ENCODE measurements at places on chromosomes 6 and 20. TPM values are rescaled to one million over a fixed set of nuclear protein-coding genes. Genes with fewer than 3 reads are reported as not detected.

The FKBP5 gene
- 40.4 TPM for total RNA-seq

The CTCFL gene
- total RNA-seq = 0.14 TPM

The HLA-DPA1 gene
- 1.8 TPM for total RNA-seq

The ORC3 gene
- 37.3 TPM for total RNA-seq

The RAET1G gene
- total RNA-seq = not detected

DNA sequence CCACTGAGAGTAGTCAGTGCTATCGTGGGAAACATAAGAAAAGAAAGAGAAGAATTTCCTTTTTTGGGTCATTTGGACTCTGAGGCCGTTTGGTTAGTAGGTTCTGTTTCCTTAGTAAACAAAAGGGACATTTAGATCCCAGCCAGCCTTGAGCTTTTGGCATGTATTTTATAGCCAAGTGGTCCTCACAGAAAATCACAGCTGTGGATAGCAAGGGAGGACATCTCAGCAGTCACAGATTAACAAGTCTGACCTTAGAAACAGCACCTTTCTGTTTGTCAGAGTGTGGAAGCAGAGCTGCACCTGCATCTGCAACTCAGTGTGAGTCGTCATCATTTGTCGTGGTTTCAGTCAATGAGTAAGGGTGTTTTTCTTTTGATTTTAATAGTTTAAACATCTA lies 40.5 kb downstream of the FAM120B start:
- H3K4me3 ChIP-seq = no peak overlapping the region
- H3K36me3 ChIP-seq = peaks cover 60% of the 10 kb centered on the region
- H3K4me1 ChIP-seq = peaks cover 18% of the 10 kb centered on the region
- DNase-seq = no peak
- no peak overlapping the region for H3K27ac ChIP-seq
- H3K27me3 ChIP-seq = no peaks in the 10 kb centered on the region

DNA sequence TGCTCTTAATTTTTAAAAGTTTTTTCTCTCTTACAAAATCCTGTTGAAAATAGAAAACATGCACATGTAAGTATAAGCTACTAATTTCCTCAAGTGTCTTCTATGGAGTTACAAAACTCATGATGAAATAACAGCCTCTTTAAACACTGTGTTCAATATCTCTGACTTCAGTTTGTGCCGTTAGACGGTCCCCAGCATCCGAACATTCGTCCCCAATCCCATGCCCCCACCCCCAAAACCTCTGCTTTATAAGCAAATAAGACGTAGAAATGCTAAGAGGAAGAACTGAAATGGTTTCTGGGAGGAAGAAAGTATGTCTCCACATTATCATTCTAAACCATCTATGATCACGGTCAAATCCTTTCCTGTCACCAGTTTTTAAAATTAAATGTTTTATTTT lies 31.7 kb upstream of the MYB start:
- DNase-seq = no peak
- H3K36me3 ChIP-seq = peaks cover 2% of the 10 kb centered on the region
- no peak overlapping the region for H3K27ac ChIP-seq
- peaks cover 3% of the 10 kb centered on the region for H3K27me3 ChIP-seq

- no peaks in the 10 kb centered on the region for H3K27me3 ChIP-seq
- H3K4me3 ChIP-seq = no peak overlapping the region
- DNase-seq = no peak
- peaks cover 14% of the 10 kb centered on the region for H3K4me1 ChIP-seq
- H3K36me3 ChIP-seq = no peaks in the 10 kb centered on the region
These were observed 148.3 kb upstream of the IMPG1 start for GRCh38 chr6:76220805-76221204.

DNA sequence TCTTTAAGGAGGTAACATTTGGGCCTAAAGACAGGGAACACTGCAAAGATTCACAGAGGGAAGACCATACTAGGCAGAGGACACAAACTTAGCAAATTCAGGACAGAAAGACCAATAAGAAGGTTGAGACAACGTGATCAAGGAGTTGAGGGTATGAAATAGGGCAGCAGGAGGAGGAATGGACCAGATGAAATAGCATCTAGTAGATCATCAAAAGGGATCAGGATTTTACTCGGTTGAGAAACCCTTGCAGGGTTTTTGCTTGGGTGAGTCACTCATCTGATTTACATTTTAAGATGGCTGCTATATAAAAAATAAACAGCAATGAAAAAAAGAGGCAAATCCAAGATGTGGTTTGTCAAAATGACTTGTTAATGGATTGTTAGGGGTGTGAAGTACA lies 4.7 kb downstream of the BCLAF1 start:
- peak overlapping the region; percentile 69 for H3K4me3 ChIP-seq
- peaks cover 62% of the 10 kb centered on the region for H3K4me1 ChIP-seq
- peaks cover 4% of the 10 kb centered on the region for H3K27me3 ChIP-seq
- H3K27ac ChIP-seq = no peak overlapping the region
- peaks cover 6% of the 10 kb centered on the region for H3K36me3 ChIP-seq

GRCh38 chr6:37537548-37537947 lies 37.9 kb upstream of the CCDC167 start:
- H3K27me3 ChIP-seq = peaks cover 74% of the 10 kb centered on the region
- no peak overlapping the region for H3K27ac ChIP-seq
- H3K4me3 ChIP-seq = no peak overlapping the region
- H3K36me3 ChIP-seq = no peaks in the 10 kb centered on the region
- no peak for DNase-seq

GRCh38 chr6:129603741-129604140 lies 106.2 kb downstream of the ARHGAP18 start:
- no peak overlapping the region for H3K4me3 ChIP-seq
- H3K36me3 ChIP-seq = no peaks in the 10 kb centered on the region
- peaks cover 2% of the 10 kb centered on the region for H3K4me1 ChIP-seq
- H3K27me3 ChIP-seq = no peaks in the 10 kb centered on the region

GRCh38 chr6:11330413-11330760 lies 97.9 kb upstream of the NEDD9 start:
- H3K27me3 ChIP-seq = no peaks in the 10 kb centered on the region
- peaks cover 6% of the 10 kb centered on the region for H3K4me1 ChIP-seq
- no peak for DNase-seq
- no peaks in the 10 kb centered on the region for H3K36me3 ChIP-seq
- no peak overlapping the region for H3K27ac ChIP-seq
- no peak overlapping the region for H3K4me3 ChIP-seq

DNA sequence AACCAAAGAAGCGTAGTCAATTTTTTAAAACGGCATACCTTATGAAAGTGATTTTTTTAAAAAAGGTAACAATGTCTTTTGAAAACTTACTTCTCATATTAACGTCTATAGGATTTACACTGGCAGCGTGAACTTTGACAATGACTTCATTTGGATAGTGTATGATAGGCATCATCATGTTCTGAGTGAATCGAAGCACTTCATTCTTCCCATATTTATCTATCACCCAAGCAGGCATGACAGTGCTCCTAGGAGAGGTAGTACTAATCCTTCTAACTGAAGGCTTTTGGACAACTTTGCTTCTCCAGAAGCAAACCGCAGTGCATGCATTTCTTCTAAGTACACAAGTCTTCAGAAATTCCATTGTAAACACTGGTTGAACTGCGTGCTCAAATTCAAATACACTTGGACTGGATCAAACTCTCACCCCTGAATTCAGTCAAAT lies 618 bp downstream of the RTN4IP1 start:
- H3K27ac ChIP-seq = peak overlapping the region; percentile 95
- H3K4me1 ChIP-seq = peaks cover 23% of the 10 kb centered on the region
- no peak for DNase-seq
- no peaks in the 10 kb centered on the region for H3K36me3 ChIP-seq
- no peaks in the 10 kb centered on the region for H3K27me3 ChIP-seq
- H3K4me3 ChIP-seq = peak overlapping the region; percentile 97

DNA sequence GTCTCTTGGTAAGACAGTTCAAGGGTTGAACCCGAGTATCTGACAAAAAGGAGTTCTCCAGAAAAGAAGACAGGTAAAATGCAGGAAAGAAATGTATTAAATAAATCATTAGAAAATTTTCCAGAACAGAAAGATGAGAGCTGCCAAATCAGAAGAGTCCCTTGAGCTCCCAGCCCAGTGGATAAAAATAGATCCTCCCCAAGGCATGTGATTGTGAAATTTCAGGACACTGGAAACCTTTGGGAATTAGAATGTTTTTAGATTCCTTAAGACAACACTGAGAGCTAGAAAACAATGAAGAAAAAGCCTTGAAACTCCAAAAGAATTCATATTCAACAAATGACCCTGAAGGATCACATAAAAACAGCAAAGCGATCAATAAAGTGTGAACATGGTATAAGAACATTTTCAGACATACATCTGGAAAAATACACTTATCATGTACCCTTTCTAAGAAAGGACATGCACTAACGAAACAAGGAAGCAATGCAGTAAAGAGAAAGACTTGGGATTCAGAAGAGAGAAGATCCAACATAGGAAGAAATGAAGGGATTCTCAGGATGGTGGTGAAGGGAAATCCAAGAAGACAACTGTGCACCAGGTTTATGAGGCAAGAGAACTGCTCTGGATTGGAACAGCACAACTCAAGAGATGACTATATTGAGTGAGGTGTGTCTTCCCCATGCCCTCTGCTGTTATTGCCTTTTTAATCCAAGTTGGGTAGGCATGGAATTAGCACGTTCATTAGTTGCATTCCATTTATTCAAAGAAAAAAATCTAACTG lies 390.4 kb downstream of the SYNE1 start:
- H3K4me1 ChIP-seq = peaks cover 7% of the 10 kb centered on the region
- no peak for DNase-seq
- no peak overlapping the region for H3K4me3 ChIP-seq

GRCh38 chr6:150204705-150205472 lies 62.0 kb downstream of the PPP1R14C start:
- H3K4me1 ChIP-seq = peaks cover 22% of the 10 kb centered on the region
- no peak overlapping the region for H3K27ac ChIP-seq

GRCh38 chr20:41057999-41058673 lies 29.5 kb downstream of the TOP1 start:
- H3K36me3 ChIP-seq = peaks cover 22% of the 10 kb centered on the region
- no peaks in the 10 kb centered on the region for H3K27me3 ChIP-seq
- H3K4me3 ChIP-seq = no peak overlapping the region
- DNase-seq = no peak
- no peak overlapping the region for H3K27ac ChIP-seq

GRCh38 chr6:130113201-130113710 lies 94.9 kb downstream of the L3MBTL3 start:
- H3K4me3 ChIP-seq = no peak overlapping the region
- peaks cover 31% of the 10 kb centered on the region for H3K36me3 ChIP-seq
- peaks cover 3% of the 10 kb centered on the region for H3K4me1 ChIP-seq
- no peak for DNase-seq
- no peaks in the 10 kb centered on the region for H3K27me3 ChIP-seq

- H3K4me3 ChIP-seq = no peak overlapping the region
- no peak overlapping the region for H3K27ac ChIP-seq
- DNase-seq = no peak
- H3K4me1 ChIP-seq = no peaks in the 10 kb centered on the region
These were observed 196.5 kb downstream of the SLC24A3 start for GRCh38 chr20:19408971-19409370.

GRCh38 chr6:7878401-7878964 lies 32.1 kb downstream of the TXNDC5 start:
- no peak for DNase-seq
- H3K27me3 ChIP-seq = no peaks in the 10 kb centered on the region
- H3K4me1 ChIP-seq = no peaks in the 10 kb centered on the region
- H3K27ac ChIP-seq = peak overlapping the region; percentile 66

DNA sequence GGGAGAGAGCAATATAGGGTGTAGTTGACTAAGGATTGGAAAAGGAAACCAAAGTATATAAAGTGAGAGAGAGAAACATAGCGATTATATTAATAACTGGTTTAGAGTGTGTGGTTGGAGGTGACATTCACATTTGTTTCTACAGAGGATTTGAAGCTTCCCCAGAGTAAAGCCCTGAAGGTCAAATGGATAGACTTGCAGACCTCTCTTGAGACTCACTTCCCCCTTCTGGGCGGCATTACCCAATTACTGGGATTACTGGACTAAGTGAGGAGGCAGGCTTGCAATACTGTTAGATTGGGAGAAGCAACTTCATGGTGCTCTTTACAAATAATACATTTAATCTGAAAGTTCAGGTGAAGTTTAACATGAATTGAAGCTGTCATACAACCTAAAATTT lies 10.7 kb downstream of the FIG4 start:
- no peak overlapping the region for H3K27ac ChIP-seq
- H3K4me1 ChIP-seq = peaks cover 24% of the 10 kb centered on the region
- no peak overlapping the region for H3K4me3 ChIP-seq
- H3K27me3 ChIP-seq = no peaks in the 10 kb centered on the region

GRCh38 chr6:142174703-142175102 lies 27.6 kb downstream of the VTA1 start:
- H3K4me1 ChIP-seq = no peaks in the 10 kb centered on the region
- H3K27ac ChIP-seq = no peak overlapping the region
- H3K4me3 ChIP-seq = no peak overlapping the region
- DNase-seq = no peak
- no peaks in the 10 kb centered on the region for H3K27me3 ChIP-seq
- H3K36me3 ChIP-seq = peaks cover 26% of the 10 kb centered on the region

DNA sequence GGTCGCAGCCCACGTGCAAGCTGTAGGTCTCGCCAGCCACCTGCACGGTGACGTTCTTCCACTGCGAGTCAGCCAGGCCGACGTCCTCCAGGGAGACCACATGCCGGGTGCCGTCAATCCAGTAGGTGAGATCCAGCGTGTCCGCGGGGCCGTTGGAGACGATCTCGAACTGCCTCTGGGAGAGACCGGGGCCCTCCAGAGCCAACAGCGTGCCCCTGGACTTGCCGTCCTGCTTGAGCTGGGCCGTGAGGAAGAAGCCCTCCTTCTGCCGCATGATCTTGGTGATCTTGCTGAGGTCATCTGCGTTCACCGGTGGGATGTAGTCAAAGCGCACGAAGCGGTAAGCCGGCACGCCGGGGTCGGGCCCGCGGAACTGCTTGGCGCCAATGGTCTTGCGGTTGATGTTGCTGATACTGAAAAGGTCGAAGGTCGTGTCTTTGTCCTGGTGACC lies 5.1 kb downstream of the THBS2 start:
- peaks cover 39% of the 10 kb centered on the region for H3K27me3 ChIP-seq
- no peaks in the 10 kb centered on the region for H3K36me3 ChIP-seq
- peaks cover 19% of the 10 kb centered on the region for H3K4me1 ChIP-seq
- no peak for DNase-seq
- H3K4me3 ChIP-seq = no peak overlapping the region

DNA sequence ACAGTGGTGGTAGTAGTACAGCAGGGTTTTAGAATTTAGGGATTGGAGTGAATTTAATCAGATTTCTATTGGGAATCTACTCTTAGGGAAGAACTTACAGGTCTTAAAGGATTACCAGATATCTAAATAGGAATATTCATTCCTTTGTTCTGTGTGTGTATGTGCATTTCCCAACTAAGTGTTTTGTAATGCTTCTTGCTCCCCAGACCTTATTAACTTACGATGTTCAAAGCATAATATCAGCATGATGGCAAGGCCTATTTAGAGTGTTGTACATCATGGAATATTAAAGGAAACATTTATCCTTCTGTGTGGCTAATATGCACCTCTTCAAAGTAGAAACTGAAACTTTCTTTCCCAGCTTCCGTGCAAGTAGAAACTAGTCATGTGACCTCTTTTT lies 133.9 kb downstream of the EPM2A start:
- peak overlapping the region; percentile 36 for H3K27ac ChIP-seq
- H3K36me3 ChIP-seq = no peaks in the 10 kb centered on the region
- no peak overlapping the region for H3K4me3 ChIP-seq
- H3K4me1 ChIP-seq = peaks cover 5% of the 10 kb centered on the region
- H3K27me3 ChIP-seq = no peaks in the 10 kb centered on the region

- no peak overlapping the region for H3K27ac ChIP-seq
- DNase-seq = no peak
- no peaks in the 10 kb centered on the region for H3K36me3 ChIP-seq
These were observed 283.7 kb downstream of the BTBD3 start for GRCh38 chr20:12201289-12201991.

GRCh38 chr6:107152638-107153430 lies 37.5 kb upstream of the BEND3 start:
- H3K27ac ChIP-seq = no peak overlapping the region
- DNase-seq = no peak
- H3K4me1 ChIP-seq = peaks cover 22% of the 10 kb centered on the region
- H3K36me3 ChIP-seq = no peaks in the 10 kb centered on the region

- DNase-seq = no peak
- no peak overlapping the region for H3K4me3 ChIP-seq
- H3K27ac ChIP-seq = no peak overlapping the region
These were observed 243.3 kb downstream of the SOX4 start for GRCh38 chr6:21836772-21837425.
